Activated naive CD4-positive, alpha-beta T cell treated with Interleukin-2 at 50 U/mL for 16 hours (primary cell): ENCODE measurements at places on chromosomes 3 and 15.

DNA sequence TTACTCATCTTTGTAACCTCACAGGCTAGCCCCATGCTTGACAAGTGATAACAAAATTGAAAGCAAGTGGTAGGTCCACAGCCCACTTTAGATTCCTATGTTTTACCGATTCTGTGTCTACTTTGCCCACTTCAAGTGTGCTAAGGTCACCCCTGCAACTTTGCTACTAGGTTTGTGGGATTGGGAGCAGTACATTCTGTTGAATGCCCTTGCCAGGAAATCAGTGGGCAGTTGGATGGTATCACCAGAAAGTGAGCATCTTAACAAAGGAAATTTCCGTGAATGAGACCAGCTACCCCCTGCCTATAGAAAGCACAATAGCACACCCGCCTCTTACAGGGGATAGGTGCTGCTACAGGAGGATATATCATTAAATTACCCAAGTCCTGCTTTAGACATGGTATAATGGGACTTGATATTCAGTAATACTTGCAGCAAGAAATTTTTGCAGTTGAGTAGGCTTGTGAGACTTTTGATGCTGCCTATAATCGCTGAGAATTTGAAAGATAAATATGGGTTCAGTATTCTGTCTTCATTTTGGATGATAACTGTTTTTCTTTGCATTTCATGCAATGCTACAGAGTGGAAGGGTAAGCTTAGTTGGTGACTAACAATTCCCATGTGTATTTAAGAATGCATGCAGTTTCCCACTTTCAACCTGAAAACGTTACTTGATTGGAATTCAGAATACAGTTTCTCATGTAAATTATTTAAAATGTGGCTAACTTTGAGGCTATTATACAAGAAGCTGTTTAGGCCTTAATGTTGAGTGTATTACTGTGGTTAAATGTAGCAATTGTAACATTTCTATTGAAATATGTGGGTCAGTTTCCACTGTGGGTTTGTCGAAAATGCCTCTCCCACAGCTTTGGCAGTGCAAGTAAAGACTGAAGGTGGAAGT is 9.5 kb downstream of the EBLN2 start:
- DNase-seq, result no peak

- DNase-seq, result no peak
Observed at GRCh38 chr15:73884159-73884558, 10.8 kb downstream of the TBC1D21 start.

DNA sequence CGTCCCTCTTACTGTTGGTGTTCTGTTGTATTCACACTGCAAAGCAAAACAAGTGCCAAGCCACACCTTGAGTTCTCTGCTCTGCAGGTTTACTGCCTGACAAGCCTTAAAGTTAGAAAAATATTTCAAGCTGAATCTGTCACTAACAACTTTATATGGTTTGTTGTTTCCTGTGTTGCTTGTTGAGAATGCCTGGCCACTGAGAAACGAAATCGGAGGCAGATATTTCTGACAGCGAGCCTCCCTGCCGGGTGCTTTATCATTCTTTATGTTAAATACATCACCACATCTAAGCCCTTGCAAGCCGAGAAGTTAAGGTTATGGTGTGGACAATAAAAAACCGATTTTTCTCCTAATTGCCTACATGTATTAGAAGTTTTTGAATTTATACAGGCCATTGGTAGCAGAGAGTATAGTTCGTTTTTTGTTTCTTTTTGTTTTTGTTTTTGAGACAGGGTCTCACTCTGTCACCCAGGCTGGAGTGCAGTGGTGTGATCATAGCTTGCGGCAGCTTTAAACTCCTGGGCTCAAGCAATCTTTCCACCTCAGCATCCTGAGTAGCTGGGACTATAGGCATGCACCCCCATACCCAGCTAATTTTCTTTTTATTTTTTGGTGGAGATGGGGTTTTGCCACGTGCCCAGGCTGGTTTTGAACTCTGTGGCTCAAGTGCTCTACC is 188.4 kb upstream of the ICE2 start:
- DNase-seq, result no peak

DNA sequence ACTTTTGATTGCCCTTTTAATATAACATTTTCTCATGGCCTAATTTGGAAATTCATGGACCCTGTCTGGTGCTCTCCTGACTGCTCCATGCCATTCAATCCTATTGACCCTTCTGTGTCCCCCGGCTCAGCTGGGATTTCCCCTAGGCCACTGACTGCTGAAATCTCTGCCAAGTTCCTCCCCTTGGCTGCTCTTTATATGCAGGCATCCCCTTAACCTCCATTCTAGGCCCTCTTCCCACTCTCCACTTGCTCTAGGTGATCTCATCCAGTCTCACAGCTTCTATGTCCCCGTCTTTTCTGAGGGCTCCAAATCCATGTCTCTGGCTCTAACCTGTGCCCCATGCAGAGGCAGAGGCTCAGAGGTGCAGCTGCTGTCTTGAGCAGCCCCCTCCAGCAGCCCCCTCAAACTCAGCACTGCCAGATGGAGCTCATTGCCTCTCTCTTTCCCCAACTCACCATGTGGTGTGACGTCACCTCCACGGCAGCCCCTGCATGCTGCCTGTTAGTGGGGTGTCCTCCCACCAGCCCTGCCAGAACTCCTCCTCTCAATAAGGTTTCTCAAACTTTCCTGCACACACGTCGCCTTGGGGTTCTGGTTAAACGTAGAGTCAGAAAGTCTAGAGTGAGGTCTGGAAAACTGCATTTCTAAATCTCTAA is 6.6 kb downstream of the FSD2 start:
- no peak for DNase-seq

DNA sequence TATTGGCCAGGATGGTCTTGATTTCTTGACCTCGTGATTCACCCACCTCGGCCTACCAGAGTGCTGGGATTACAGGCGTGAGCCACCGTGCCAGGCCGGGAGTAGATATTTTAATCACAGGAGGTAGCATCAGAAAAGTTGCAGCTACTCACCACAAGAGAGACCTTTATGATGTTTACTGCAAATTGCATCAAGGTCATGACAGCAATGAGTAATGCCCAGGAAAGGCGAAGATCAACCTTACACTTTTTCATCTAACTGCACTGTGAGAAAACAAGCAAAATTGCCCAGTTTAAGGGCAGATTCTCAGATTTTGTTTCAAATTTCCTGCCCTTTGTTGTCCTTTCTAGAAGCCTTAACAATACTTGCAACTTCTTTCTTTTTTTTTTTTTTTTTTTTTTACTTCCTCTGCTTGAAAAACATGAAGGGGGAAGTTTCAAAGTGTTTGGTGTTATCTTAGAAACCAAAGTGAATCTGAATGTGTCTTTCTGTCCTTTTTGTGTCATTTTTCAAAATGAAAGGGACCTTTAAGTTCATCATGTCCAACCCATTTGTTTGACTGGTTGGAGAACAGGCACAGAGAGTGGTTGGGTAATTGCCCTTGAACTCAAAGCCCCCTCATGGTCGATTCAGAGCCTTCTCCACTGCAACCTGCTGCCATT is 25.0 kb downstream of the TGFBR2 start:
- peak; percentile 64 for DNase-seq

- no peak for DNase-seq
Observed at GRCh38 chr15:64166102-64166890, 3.5 kb upstream of the PPIB start.

DNA sequence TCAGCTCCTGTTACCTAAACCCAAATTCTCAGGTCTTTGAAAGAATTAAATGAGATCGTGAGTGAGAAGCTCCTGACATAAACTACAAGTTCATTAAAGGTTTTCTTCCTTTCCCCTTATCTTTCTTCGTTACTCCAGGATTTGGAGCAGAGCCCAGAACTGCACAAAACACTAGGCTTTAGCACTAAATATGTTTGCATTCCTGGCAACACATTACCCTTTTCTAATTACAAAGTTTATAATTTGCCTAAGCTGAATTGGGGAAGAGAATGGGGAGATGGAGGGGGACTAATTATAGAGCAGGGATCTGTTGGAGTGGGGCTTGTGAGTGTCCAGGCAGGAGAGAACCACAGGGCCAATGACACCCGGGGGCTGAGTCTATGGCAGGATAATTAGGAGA is 109.7 kb downstream of the SV2B start:
- DNase-seq, result no peak
